ENCODE measurements at places on chromosomes 4 and X.

GRCh38 chr4:752196-752861 is 46.7 kb downstream of the PCGF3 start:
- DNase-seq: no peak

- DNase-seq: no peak
These were observed 300.5 kb downstream of the ANTXR2 start for GRCh38 chr4:79772510-79772909.

DNA sequence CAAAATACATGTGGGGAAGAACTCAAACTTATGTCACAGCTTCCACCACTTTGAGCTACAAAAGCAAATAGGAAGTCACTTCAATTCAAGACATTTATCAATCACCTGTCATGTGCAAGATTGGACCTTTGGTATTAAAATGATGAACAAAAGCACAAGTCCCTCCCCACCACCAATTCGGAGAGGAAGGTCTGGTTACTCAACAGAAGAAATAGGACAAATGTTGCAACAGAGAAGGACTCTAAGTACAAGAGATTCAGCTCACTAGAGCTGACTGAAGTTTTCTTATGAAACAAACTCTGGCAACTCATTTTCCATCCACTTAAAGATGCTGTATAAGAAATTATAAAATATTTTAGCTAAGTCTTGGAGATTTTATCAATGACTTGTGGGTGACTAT is 16.0 kb upstream of the MMRN1 start:
- no peak for DNase-seq

GRCh38 chr4:113847710-113848109 is 86.2 kb upstream of the CAMK2D start:
- DNase-seq: no peak

DNA sequence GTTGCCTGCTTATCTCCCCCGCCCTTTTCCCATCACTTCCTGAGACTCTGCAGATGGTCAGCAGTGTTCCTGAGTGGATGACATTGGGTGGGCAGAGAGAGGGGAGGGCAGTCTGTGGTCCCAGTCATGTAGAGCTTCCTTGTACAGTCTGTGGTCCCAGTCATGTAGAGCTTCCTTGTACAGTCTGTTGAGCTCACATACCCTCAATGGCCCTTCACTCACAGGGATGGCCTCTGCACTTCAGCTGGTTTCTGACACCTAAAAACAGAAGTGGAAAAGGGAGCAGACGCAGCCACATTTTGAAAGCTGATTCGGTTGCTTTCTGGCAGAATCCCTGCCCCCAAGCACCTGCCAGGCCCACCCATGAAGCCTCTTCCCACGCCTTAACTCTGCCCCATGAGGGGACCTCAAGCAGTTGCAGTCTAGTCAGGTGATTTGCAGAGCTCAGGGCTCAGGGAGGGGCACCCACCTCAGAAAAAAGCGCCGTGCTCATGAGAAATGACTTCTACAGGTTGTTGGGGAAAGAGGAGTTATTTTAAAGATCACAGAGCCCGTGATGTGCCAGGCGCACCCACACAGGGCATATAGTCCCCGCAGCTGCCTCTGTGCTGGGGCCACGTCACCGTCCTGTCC is 3.6 kb upstream of the TMEM271 start:
- DNase-seq: no peak

DNA sequence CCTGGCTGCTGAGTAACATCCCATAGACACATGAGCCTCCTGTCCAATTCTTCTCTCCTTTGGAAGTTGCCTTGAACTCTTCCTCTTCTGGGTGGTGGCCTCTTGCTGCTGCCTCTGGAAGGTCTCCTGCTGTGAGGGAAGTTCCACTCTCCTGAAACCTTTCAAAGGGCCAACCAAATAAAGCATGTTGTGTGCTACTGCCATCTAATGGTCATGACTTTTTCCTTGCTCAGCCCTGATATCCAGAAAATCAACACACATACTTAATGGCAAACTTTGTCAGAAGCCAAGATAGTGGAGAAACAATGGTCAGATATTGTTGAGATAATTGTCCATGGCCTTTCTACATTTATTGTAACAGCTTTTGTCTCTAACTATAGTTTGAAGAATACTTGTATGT is 19.1 kb upstream of the ZXDA start:
- DNase-seq: no peak

GRCh38 chrX:13487731-13488505 is 81.5 kb upstream of the EGFL6 start:
- no peak for DNase-seq

- DNase-seq: no peak
These were observed 59.6 kb downstream of the SEC24D start for GRCh38 chr4:118776157-118776954.

DNA sequence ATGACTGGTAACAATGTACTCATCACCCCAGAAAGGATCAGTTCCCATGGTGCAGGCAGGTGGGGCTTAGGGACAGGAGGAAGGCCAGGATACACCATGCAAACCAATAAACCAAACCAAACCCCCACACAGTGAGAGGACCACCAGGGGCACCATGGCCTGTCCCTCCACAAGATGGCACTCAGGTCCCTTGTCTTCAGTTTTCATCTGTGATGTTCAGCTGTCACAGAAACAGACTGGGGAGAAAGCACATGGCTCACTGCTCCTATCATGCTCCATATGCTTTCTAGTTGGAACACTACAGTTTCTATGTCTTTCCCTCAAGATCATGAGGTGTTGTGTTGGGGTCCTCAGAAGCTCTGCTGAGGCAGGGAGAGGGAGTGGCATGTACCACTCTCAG is 10.1 kb downstream of the HS3ST1 start:
- DNase-seq: no peak

DNA sequence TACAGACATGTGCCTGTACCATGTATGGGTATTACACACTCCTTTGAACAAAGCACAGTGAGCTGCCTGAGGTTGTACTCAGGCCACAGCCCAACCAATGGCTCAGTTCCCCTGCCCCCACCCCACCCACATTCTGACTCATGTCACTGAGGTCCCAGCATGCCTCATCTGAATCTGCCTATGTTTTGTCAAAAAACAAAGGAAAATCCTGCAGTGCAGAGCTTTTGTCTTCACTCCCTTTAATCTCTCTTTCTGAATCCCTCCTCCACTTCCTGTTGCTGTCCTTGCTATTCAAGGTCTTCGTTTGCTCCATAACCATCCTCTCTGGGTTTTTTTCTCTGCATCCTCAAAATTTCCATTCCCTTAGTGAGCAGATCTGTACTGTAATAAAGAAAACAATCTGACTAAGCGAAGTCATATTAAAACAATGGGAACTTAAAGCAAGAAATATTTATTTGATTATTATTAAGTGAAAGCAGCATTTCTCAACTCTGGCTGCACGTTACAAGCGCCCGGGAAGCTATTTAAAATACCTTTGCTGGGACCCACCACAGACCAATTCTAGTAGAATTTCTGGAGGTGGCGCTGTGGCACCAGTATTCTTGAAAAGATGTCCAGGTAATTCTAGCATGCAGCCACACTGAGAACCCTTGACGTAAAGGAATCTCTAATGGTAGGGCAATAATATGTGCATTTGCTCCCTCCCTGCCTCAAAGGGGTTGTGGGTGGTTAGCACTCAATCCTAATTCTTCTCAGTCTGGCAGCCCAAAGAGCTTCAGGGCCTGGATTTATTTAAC is 8.7 kb downstream of the GUCY2F start:
- no peak for DNase-seq

GRCh38 chr4:25905371-25905770 is 8.6 kb upstream of the SMIM20 start:
- DNase-seq: no peak

DNA sequence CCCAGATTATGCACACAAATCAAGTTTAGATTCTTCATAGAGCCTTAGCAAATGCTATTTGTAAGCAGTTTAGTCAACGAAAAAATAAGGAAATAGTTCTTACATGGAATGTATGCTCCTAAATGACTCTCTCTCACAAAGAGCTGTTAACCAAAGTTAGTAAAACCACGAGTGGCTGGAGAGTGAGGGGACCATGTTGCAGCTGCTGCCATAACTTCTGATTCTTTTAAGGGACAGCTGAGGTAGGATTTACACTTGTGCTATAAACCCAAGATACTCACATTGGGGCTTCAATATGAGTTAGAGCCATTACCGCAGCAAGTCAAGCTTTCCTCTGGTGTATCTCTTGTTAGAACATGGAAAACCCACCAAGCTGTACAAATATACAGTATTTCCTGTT is 2.7 kb downstream of the DOCK11 start:
- no peak for DNase-seq

- no peak for DNase-seq
These were observed 1.9 kb downstream of the MAP3K15 start for GRCh38 chrX:19513383-19513782.

- no peak for DNase-seq
These were observed 1.2 kb downstream of the PHF8 start for GRCh38 chrX:54043056-54043455.

Data from SIG-M5 (cell line).